ENCODE measurements at places on chromosomes 5 and 9.

GRCh38 chr5:67077296-67077695 is 119.3 kb downstream of the CD180 start:
- no peak for DNase-seq

- DNase-seq, result no peak
Observed at GRCh38 chr5:1772634-1773033, 27.0 kb downstream of the MRPL36 start.

DNA sequence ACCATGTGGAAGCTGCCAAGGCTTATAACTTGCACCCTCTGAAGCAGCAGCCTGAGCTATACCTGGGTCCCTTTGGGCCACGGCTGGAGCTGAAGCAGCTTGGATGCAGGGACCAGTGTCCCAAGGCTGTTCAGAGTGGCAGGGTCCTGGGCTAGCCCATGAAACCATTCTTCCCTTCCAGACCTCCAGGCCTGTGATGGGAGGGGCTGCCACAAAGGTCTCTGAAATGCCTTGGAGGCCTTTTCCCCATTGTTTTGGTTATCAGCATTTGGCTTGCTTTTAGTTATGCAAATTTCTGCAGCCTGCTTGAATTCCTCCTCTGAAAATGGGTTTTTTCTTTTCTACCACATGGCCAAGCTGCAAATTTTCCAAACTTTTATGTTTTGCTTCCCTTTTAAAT is 433.7 kb upstream of the ACO1 start:
- no peak for DNase-seq

DNA sequence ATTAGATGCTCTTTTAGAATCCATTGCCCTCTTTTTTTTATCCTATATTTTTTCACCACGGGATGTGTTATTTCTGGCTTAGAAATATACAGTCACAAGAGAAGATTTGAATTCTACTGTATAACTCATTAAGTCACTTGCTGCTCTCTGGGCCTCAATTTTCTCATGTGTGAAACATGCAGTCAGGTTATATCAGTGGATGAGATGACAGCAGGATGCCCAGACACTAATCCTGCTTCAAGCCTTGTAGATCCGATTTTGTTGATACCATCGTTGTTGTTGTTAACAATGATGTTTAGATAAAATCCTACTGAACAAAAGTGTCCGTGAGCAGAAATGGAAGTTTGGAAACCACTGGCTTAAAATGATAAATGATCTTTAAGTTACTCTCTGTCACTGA is 421.9 kb upstream of the DMAC1 start:
- no peak for DNase-seq
